Activated naive CD4-positive, alpha-beta T cell treated with anti-CD3 and anti-CD28 coated beads, Interleukin-2, amount 10 ng/mL, durations not matched to agents 7 days and 5 days (primary cell): ENCODE measurements at places on chromosomes 11 and 22.

DNA sequence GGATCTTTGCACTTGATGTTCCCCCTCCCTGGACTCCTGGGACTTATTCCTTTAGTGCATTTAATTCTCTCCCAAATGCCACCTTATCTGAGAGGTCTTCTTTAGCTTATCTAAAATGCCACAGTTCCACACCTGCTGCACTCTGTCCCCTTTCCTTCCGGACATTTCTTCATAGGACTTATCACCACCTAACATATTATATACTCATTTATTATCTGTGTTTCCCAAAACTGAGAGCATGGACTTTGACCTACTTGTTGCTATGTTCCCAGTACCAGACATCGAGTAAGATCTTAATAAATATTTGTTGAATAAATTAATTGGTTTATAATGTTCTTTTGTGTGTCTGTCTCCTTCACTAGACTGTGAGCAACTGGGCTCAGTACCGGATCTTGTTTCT is 585.3 kb downstream of the INSC start:
- DNase-seq = no peak

DNA sequence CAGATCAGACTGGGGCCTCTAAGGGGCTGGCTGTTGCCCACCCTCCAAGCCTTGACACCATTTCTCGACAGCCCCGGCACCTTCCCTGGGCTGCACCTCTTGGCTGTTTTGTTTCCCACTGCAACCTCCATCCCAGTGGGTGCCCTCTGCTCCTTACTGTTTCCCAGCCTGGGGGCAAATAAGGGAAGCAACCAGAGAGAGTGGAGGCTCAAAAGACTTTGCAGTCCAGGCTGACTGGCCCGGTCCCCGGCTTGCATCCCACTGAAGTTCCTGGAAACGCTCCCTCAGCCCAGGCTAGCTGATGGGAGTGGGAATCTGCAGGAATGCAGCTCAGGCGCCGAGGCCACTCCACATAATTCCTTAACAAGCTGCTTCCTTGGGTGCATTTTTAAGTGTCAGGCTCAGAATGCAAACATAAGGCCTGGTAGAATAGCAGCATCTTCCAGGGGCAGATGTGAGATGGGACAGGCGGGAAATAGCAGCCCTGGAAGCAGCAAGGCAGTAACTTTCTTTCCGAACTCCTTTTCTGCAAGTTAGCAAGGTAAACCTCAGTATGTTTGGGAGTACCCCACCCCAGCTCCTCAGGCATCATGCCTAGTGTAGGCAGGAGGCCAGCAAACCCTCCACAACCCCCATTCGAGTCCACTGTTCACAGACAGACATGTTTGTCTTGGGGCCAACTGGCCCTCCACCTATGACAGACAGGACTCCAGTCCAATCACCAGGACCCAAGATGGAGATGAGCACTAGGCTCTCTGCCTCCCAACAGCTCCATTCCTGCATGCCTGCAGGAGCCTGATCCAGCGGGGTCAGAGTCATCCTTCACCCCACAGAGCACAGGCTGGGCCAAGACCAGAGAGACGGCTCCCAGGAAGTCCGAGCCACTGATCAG is 39.3 kb downstream of the RPL27A start:
- DNase-seq = no peak

DNA sequence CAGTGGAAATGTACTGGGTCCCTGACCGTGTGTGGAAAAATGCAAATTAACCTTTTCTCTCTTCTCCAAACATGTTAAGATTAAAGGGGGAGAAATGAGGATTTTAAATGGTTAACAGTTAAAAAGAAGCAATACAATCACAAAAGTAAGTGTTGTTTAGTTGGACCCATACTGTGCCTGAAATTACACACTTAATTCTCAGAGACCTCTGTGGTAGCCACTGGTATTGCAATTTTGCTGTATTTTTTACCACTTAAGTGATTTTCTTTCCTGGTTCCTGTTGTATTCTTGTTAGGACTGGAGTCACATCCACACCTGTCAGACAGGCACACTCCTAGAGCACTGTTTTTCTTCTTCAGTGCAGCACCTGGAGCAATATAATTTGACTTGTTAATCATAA is 179.6 kb upstream of the PDGFD start:
- no peak for DNase-seq

DNA sequence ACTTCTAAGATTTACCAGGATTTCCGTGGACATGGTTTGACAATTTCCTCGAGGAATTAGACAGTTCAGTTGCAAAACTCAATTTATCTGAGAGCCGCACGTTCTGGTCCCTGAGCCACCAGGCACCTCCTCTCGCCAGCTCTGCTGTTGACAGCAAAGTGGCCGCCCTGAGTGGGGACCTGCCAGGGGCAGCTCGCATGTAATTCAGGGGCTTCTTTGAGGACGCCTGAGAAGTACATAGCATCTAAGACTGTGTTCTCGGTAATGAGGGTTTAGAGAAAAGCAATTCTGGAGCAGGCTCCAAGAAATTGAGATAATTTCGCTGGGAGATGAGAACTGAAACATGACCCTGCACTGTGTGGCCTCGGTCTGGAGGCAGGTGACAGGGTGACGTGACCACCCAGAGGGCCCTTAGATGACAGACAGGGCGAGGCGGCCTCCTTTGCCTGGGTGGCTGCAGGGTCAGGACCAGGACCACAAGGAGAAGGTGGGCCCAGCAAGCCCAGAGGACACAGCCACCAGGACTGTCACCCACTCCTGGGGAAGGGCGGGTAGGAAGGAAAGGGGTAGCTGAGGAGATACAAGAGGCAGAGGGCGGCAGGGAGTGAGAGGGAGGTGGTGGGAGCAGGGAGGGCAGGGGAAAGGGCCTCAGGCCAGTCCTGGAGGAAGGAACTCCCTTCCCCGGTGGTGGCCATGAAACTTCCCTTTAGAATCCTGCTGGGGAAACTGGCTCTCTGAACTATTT is 55.0 kb downstream of the RTL6 start:
- DNase-seq = no peak

DNA sequence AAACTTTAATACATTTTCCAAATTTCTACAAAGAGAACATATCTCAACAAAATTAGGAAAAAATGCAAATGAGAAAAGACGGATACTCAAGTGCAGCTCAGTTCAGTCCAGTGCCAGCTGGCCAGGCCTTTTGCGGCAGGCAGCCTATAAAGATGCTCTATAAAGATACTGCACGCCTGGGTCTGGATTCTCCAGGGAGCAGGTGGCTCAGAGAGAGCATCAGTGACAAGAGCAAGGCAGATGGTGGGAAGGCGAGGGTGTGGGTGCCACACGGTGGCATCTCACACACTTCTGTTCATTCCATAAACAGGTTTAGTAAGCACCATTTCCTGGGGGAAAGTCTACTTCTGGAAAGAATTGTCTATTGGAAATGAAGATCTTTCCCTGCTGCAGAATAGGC is 18.1 kb upstream of the SCN3B start:
- DNase-seq = no peak

GRCh38 chr11:43150697-43151096 is 161.1 kb upstream of the API5 start:
- no peak for DNase-seq

- no peak for DNase-seq
Observed at GRCh38 chr22:48234011-48234410, 1471.6 kb downstream of the TBC1D22A start.

- DNase-seq = no peak
Observed at GRCh38 chr11:131811383-131811782, 441.0 kb downstream of the NTM start.

- DNase-seq = no peak
Observed at GRCh38 chr22:34943830-34944229, 122.1 kb upstream of the ISX start.

DNA sequence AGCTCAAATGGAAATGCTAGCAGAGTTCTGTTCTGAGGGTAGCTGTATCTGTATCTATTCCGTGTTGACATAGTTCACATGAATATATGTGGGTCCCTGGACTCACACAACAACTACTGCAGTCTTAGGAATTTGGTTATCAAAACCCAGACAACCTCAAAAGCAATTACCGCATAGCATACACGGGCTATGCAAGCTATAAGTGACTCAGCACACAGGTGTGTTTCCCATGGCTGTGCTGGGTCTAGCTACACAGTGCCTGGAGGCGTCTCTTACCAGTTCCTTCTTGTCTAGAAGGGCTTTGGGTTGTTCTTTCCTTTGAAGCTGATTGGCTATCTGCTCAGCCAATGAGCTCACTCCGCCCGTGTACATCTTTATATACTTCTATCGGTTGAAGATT is 98.2 kb upstream of the BID start:
- no peak for DNase-seq

DNA sequence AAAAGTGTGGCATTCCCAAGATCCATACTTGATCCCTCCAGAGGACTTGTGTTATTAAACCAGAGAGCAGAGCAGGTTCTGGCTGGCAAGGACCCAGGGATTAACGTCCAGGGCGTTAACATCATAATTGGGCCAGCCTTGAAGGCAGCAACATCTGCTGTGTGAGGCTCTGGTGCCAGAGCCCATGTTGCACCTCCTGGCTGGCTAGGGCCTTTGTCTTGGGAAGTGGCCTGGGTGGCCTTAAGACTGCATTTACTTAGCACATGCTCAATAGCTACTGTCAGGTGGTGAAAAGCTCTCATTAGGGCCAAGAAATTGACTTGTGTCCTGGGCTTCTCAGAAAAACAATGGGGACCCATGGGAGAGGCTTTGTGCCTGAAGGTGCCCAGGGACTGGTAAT is 66.6 kb downstream of the CACNG2 start:
- no peak for DNase-seq

- DNase-seq = peak; percentile 42
Observed at GRCh38 chr11:118609380-118610224, 2.2 kb downstream of the PHLDB1 start.

DNA sequence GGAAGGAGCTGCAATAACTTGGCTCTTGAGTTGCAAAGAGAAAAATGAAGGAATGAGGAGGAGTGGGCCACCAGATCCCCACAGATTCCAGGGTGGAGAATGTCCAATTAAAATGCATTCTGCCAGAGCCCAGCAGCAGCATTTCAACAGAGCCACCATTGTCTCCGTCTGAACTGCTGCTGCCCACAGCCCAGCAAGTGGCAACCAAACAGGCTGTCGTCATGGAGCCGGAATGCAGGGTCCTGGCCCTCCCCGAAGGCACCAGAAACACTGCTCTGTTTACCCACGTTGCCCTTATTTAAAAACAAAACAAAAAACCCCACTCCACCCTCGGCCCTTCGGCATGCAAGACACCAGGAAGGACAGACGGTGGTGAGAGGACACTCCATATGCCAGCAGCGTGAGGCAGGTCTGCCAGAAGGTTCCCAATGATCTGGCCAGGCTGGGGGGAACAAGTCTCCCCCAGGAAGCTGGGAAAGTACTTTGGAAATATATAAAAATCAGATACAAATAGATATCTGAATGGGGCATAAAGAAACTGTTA is 32.5 kb downstream of the PLEKHA7 start:
- DNase-seq = no peak

DNA sequence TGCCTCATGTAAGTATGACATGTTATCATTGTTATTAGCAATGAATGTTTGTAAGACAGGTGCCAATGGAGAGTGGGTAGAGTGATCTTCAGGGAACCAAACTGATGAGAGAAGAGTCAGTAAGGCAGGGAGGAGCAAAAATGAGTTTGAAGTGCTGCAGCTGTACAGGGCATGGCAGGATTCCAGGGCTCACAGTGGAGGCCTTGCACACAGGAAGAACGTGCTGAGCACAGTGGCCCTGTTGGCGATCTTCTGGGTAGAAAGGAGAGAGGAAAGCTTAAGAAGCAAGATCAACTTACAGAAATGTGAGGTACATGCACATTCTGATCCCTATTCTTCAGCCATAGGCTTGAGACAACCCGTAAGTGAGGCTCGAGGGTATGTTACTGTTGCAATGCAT is 219.3 kb upstream of the TMEM45B start:
- DNase-seq = no peak

DNA sequence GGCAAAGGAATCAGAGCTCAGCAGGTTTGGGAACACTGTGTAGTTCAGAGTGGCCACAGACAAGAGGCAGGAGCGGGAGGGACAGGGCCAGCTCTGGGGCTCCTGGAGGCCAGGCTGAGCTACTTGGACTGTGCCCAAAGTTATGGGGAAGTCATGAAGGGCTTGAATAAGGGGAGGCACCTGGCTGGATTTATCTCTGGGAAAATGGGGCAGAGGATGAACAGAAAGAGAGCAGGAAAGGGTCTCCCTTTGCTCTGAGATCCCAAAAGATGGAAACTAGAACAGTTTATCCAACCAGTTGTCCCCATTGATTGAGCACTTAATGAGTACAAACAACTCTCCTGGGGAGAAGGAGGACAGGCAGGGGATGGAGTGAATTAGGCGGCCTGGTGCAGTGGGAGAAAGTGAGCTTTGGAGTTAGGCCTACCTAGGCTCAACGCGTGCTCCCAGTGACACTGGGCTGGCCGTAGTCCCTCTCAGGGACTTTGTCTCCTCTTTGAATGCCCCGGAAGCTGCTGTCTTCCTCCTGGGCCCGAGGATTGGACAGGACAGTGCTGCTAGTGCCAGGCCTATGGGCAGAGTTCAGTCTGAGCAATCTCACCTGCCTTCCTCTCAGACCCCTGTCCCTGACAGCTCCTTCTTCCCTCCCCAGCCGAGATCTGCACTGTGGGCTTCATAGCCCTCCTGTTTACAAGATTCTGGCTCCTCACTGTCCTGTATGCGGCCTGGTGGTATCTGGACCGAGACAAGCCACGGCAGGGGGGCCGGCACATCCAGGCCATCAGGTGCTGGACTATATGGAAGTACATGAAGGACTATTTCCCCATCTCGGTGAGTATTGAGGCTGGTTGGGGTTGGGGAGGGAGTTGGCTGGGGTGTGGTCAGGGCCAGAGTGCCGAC is 2.0 kb downstream of the MOGAT2 start:
- no peak for DNase-seq

DNA sequence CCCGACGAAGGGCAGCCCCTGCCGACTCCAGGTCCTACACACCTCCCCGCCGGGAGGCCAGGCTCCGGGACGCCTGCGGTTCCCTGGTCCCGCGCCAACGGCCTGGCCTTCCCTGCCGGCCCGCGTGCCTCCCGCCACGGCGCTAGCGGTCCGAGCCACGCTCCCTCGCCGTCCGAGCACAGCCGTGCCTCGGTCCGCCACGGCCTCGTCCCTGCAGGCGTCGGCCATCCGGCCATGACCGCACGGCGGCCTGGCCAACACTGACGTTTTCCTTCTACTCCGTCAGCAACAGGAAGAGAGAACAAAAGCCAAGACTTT is 532 bp downstream of the EIF4G2 start:
- DNase-seq = no peak

DNA sequence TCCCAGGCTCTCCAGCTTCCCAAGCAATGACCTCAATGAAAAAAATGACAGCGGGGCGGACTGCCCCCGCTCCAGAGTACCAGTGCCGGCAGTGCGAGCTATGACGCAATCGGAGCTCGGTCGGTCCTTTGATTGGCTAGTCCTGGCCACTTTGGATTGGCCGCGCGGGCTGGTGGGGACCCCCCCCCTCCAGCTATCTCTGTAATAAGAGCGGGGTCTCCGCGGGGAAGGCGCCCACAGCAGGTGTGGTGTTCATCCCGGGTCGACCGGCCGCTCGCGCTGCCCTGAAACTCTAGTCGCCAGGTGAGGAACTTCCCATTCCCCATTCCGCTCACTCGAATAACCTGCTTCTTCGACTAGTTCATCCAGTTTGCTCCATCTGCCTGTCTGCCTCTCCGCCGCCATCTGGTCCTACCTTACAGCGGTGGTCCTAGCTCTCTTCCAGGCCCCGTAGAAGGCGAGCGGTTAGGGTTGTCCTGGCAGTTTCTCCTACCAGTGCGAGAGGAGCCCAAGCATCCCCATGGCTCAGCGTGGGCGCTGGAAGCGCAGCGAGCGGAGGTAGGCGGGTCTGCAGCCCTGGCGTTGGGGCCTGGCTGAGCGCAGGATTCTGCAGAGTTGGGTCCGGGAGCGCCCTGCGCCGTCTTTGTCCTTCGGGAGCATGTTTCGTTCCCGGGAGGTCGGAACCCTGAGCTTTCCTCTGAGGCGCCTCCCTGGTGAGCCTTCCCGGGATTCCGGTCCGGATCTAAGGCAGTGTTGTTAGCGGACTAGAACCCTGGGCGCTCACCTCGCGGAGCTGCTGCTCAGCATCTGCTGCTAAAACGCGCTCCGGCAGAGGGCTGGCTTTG is at the start of gene CALCB:
Gene CALCB (plus strand): TSS at position 233 of the 845 bp plus-strand sequence. CDS start 1,126 bp downstream, outside the sequence.
- peak; percentile 38 for DNase-seq
